ENCODE measurements at places on chromosomes 16 and 17. TPM values are rescaled to one million over a fixed set of nuclear protein-coding genes. Genes with fewer than 3 reads are reported as not detected.

Gene TM4SF5
- not detected for total RNA-seq

- no peak for DNase-seq
These were observed 15.6 kb downstream of the TRAF4 start for GRCh38 chr17:28759256-28759865.

DNA sequence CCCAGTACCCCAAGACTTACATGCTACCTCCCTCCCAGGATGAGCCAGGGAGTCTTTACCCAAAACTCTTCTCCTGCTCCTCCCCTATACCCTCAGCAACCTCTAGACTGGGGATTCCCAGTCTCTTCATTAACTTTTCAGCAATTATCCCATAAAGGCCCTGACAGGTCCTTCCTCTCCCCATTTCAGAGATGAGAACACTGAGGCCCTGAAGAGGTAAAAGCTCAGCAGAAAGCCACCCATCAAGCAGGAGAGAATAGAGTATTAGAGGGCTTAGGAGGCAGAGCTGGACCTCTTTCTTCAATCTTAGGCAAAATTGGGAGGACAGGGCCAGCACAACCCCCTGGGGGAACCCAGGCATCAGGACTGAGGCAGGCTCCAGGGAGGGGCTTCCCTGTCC lies 5.9 kb upstream of the SP6 start:
- DNase-seq: no peak

DNA sequence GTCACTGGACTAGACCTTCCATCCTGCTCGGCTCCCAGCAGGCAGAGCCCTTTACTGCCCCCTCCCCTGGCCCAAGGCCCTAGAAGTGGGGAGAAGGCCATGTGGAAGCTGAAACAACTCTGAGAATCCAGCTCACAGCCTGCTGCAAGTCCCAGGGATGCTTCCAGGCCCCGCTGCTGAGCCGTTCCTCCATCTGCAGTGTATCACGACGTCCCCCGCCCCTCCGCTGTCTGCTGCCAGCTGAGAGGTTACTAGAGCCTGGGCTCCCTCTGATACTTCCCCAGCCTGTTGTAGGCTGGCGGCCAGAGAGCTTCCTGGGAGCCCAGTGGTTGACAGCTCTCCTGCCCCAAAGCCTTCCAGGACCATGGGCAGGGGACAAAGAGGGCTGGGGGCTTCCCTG lies 118.2 kb downstream of the MGAT5B start:
- no peak for DNase-seq

- DNase-seq: no peak
These were observed at the start of gene HOXB8 for GRCh38 chr17:48615047-48615962. TSS of gene HOXB8 (minus strand) at chr17:48615292. CDS start at chr17:48614704, 588 bp downstream.

DNA sequence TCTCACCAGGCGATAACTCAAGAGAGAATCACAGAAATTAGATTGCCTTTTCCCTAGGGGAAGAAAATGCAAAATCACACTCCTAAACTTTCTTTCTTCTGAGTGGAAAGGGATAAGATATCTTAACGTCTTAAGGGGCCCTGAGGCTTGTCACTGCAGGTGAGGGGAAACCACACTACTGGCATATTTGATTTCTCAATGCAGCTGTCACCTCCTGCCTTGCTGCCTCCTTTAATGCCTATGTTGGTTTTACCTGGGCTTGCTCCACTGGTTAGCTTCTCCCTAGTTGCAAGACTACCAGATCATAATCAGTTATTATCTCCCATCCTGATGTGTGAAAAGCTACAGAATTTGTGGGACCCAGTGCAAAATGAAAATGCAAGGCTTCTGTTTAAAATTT lies 4.5 kb upstream of the HERPUD1 start:
- no peak for DNase-seq

GRCh38 chr16:381012-381788 lies 578 bp downstream of the PGAP6 start:
- DNase-seq: no peak

DNA sequence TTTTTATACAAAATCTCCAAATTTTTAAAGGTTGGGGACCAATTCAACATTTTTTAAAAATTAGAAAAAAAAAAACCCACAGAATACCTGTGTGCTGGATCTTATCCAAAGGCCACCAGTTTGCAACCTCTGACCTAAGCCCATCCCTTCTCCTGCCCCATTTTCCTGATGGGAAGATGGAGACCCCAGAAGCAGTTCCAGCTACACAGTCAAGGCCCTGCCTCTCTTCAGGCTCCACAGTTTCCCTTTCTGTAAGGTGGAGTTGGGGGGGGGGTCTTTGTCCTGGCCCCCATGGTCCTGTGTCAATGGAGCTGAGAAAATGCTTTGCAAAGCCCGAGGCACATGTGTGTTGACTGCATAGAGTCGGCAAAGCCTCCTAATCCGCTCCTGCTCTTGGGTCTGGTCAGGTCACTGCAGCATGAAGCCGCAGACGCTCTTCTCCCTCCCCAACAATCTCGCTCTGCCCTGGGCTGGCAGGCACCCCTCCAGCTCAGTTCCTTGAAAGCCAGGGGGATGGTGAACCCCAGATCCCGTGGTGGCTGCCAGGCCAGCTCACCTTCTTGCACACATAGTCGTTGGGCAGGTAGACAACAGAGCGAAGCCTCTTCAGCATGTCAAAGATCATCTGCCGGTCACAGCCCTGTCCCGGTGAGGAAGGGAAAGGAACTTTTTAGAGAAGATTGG lies 70.0 kb downstream of the CNGB1 start:
- DNase-seq: no peak

DNA sequence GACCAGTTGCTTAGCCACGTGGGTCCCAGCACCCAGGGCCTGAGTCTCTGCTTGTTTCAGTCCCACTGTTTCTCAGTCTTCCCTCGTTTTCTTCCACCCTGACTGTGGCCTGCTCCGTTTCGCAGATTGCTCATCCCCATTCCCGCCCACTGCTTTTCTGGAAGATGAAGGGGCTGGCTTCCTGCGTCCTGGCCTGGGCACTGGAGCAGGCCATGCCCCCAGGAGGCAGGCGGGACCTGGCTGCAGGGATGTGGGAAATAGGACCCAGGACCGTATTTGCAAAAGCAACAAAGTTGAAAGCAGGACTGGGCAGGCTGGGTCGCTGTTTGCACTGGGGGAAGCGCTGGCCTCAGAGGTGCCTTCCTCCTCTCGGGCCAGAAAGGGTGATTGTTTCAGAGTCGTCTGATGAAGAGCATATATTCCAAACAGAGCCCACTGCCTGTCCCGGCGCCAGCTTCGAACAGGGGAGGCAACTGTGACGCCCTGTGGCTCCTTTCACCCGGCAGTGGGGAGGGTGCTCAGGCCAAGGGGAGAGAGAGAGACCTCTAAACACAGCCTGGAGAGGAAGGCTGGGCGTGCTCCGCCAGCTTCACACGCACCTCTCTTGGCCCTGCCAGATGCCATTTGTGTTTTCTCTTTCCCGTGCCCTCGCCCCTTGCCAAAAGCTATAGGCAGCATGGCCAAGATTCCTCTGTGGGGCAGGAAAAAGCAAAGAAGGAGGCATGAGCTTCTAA lies 108.6 kb downstream of the CMIP start:
- DNase-seq: peak; percentile 64

GRCh38 chr16:64381979-64382378 lies 739.9 kb downstream of the CDH11 start:
- no peak for DNase-seq

DNA sequence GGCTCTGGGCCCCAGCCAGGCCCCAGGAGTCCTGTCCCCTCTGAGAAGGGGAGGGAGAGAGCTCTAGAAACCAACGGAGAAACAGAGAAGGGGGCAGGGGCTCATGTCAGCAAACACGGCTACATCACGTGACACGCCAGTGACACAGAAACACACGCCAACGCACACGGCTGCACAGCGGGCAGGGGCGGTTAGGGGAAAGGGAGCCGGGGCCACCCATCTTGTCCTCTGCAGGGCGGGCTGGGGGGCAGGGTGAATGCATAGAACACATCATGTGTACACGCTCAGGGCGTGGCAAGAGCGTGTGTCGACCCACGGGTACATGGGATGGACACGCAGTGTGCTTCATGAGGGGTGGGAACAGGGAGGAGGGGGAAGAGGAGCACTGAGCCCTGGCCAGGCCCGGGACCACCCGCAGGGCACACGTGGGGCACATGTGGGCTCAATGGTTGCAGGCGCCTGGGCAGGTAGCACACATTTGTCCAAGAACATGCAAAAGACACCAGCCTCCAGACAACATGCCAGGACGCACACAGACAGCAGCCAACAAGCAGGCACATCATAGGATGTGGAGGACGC lies 4.6 kb downstream of the HSD3B7 start:
- no peak for DNase-seq

DNA sequence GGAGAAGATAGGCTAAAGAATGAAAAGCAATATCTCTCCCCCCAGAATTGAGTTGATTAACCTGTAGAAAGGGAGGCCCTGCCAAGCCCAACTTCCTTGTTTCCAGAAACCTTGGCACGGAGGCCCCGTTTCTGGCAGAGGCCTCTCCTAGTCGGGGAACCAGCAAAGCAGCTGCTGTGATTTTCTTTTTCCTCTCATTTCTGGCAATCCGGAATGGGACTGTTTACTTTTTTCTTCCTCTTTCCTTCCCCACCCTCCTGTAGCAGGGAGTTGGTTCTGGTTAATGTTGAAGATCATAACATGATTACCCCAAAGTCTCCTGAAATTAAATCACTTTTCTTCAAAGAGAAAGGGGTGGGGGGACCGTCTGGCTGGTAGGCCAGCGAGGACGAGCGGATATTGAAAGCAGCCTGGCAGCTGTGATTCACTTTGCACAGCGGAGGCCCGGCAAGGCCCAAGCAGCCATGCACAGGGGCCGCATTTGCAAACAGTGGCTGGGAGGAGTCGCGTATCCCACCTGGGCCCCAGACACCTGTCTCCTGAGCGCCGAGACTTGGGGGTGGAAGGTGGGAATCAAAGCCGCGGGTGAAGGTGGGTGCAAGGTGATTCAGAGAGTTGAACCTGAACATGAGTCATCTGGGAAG lies 51.5 kb downstream of the NTN1 start:
- no peak for DNase-seq

DNA sequence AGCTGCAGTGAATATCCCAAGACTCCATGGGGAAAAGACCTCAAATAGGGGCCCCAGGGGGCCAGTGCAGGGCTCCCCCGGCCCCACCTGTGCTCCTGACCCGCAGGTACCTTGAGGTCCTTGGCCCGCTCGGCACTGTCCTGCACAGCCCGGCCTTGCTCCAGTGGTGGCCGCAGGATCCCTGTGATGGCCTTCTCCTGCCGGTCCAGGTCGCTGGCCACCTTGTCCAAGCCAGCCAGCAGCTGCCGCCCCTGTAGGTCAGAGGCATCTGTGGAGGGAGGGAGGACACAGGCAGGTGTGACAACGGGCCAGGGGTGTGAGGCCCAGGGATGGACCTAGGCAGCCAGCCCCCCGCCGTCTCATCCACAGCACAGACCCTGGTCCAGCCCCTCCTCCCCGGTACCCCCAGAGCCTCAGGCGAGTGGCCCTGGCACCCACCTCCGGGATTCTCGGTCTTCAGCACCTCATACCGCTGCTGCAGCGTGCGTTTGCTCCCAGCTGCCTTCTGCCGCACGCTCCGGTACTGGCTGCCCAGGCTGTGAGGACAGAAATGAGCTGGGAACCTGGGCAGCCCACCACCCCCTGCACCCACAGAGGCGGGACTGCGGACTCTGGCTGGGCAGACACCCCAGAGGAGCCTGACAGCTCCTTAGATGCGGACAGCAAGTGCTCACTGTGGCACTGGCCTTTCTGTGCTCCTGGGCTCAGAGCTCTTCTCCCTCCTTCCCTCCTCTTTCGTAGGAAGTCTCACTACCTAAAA lies 43.7 kb downstream of the PPL start:
- DNase-seq: no peak

DNA sequence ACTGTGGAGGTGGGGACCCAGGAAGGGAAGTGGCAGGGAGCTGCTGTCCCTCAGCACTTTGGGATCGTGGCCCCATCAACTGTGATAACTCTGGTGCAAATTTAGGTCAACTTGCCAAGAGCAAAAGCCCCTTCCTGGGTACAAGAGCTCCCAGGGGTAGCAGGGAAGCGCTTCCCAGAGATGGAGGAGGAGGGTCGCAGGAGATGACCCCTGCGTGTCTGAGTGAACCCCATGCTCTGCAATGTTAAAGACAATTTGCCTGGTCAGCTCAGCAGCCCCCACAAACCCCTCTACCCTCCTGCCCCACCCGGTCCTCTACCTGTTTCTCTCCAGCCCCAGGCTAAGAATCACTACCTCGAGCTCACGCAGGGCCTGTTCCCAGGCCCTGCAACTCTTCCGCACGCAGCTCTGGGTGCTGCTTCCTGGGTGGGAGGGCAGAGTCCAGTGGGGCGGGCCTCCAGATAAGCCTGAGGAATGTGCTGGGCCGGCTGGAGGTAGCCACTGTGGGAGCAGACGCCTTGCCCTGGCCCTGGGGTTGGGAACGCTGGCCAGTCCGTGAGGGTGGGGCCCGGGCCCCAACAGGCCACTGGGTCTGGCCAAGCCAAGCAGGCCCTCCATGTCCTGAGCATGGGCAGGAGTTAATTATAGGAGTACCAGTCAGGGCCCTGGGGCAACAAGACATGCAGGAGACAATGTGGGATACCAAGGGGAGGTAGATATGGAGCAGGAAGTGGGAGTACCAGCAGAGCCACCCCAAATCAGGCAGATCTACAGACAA lies 6.1 kb downstream of the DOK4 start:
- no peak for DNase-seq

- DNase-seq: no peak
These were observed 53.7 kb upstream of the DLX4 start for GRCh38 chr17:49915260-49915659.

DNA sequence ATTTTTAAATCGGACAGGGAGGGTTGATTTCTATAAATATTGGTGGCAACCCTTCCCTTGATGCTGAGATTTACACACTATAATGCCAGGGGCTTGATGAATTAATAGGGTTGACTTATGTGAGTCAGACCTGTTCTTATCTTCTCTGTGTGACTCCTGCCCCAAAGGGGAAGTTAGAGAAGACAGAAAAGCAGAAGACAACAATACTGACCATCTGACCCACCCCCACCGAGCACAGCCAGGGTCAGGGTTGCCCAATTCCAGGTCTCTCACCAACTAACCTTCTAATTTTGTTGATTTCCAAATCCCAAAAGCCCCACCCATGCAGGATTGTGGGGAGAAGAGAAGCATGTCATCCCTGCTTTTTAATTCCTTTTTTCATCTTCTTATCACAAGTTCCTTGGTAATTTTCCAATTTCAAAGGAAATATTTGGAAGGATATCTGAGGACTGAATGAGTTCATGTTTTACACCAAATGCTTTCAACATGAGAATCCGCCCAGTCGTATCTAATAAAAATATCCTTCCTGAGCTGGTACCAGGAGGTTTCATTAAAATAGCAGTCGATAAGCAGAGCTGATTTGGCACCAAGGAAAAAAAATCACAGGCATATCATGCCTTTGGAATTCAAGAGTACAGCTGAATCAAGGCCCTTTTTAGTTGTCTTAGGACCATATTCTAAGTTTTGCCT lies 603.4 kb upstream of the CDH11 start:
- DNase-seq: no peak

DNA sequence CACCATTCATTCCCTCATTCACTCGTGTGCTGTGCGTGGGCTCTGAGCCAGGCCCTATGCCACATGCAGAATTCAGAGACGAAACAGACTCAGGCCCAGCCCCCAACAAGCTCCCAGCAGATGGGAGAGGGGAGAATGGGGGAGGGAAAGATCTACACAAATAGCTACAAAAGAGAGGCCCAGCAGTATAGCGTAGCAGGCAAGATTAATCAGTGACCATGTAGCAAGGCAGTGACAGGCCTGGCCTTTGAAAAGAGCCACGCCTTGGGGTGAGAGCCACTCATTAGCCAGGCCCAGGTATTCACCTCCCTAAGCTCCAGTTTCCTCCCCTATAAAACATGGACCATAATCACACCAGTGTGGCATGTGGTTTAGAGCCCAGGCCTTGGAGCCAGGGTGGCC lies 16.4 kb upstream of the KRT19 start:
- DNase-seq: no peak

Data from mammary epithelial cell (primary cell).